ENCODE measurements at places on chromosomes 16 and 17. TPM values are rescaled to one million over a fixed set of nuclear protein-coding genes. Genes with fewer than 3 reads are reported as not detected.
A peak's percentile ranks its signal among the peaks of the same experiment; 100 is the strongest.

The TPSD1 gene
- total RNA-seq: not detected

The EMP2 gene
- not detected for total RNA-seq

- peak overlapping the region; percentile 75 for H3K27ac ChIP-seq
- H3K4me3 ChIP-seq: peak overlapping the region; percentile 62
- H3K27me3 ChIP-seq: peaks cover 38% of the 10 kb centered on the region
- H3K36me3 ChIP-seq: peaks cover 3% of the 10 kb centered on the region
- peak; percentile 79 for DNase-seq
Measured at GRCh38 chr16:3171855-3172593, 16.0 kb upstream of the OR1F1 start.

GRCh38 chr16:86828653-86829052 lies 250.3 kb downstream of the FOXL1 start:
- H3K27me3 ChIP-seq: peaks cover 25% of the 10 kb centered on the region
- H3K36me3 ChIP-seq: no peaks in the 10 kb centered on the region
- H3K27ac ChIP-seq: no peak overlapping the region
- H3K4me1 ChIP-seq: no peaks in the 10 kb centered on the region
